ENCODE measurements at places on chromosomes 6 and 20. TPM values are rescaled to one million over a fixed set of nuclear protein-coding genes. Genes with fewer than 3 reads are reported as not detected.

Gene MCCD1
- total RNA-seq: not detected

Gene EPHA7
- 5.6 TPM for total RNA-seq

Gene C20orf204
- 0.82 TPM for total RNA-seq

Gene SLCO4A1
- total RNA-seq: 4.1 TPM

Gene LHFPL5
- total RNA-seq: not detected

Gene SLC17A1
- not detected for total RNA-seq

Measured in tongue (tissue), 3 donors.